Urinary bladder (tissue), 4 donors: ENCODE measurements at places on chromosomes 12 and 14. TPM values are rescaled to one million over a fixed set of nuclear protein-coding genes. Genes with fewer than 3 reads are reported as not detected.

- no peak for DNase-seq
Measured at GRCh38 chr14:104938436-104938835, 13.8 kb downstream of the PLD4 start.

DNA sequence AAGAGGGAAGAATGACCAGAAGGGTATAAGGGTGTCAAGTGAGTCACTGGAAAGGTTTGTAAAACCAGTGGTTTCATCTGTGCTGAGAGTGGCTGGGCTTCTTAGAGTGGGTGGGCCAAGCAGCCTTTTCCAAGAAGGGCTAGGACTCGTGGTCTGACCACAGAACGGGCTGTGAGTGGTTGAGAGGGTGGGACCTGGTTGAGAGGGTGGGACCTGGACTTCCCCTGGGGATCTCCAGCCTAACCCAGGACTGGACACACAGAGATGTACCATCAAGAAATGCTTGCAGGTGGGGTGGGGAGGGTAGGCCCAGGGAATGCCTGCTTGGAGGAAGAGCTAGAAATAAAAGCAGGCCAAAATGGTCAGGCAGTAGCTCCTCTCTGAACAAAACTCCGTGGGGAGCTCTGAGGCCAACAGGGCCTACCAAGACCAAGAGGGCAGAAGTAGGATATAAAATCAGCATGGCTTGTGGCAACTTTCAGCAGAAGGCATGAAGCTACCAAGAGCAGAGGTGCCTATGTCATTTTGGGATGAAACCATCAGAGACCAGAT, 140.5 kb downstream of the FOXN3 start:
- no peak for DNase-seq

DNA sequence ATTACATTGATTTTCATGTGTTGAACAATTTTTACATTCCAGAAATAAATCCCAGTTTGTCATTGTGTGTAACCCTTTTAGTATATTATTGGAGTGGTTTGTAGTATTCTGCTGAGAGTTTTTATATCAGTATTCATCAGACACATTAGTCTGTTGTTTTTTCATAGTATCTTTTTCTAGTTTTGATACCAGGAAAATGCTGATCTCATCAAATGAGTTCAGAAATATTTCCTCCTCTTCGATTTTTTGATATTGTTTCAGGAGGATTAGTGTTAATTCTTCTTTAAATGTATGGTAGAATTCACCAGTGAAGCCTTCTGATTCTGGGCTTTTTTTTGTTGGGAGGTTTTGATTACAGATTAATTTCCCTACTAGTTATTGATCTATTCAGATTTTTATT, 15.3 kb downstream of the CLEC6A start:
- no peak for DNase-seq

DNA sequence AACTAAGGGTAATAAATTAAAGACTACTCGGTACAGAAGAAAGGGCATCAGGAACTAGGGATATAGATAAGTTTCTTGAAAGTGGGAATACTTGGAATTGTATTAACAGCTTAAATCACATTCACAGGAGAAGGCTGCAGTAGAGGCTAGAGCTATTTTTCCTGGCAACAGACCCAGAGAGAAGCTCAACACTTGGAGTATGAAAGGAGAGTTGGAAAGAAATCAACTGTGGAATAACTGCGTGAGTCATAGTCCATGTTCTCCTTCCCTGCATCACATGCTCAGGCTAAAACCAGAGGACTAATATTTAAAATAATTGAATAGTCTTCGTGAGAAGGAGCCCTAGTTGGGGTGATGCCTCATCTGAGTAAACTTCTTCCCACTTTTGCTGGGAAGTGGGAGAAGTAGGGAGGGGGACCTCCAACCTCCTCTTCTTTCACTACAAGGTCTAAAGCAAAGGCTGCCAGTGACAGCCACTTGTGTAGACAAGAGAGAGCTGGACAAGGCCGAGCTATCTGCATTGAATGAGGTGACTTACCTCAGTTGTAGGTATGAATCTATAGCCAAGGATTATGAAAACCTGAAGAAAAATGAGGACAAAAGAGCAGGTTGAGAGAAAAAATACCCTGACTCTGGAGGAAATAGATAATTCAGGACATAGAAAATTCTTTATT, 32.7 kb downstream of the DYRK2 start:
- no peak for DNase-seq

The SYNDIG1L gene
- polyA plus RNA-seq: 0.19 TPM

DNA sequence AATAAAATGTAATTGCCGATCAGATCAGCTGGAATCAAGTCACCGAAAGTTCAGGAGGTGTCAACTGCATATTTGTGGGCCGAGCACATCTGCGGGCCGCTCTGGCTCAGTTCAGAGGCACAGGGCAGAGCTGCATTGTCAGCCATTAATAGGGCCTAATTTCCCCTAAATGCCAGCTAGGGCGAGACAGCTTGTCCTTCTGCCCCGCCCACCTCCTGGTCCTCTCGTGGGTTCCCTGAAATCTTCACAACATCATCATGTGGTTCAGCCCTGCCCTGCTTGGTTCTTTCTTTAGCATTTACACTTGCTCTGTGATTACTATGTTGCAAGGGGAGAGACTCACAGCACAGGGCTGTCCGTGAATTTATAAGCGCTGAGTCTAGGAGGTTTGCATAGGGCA, 148.9 kb downstream of the CHST11 start:
- no peak for DNase-seq

The MYBPC1 gene
- 0.10 TPM for polyA plus RNA-seq

DNA sequence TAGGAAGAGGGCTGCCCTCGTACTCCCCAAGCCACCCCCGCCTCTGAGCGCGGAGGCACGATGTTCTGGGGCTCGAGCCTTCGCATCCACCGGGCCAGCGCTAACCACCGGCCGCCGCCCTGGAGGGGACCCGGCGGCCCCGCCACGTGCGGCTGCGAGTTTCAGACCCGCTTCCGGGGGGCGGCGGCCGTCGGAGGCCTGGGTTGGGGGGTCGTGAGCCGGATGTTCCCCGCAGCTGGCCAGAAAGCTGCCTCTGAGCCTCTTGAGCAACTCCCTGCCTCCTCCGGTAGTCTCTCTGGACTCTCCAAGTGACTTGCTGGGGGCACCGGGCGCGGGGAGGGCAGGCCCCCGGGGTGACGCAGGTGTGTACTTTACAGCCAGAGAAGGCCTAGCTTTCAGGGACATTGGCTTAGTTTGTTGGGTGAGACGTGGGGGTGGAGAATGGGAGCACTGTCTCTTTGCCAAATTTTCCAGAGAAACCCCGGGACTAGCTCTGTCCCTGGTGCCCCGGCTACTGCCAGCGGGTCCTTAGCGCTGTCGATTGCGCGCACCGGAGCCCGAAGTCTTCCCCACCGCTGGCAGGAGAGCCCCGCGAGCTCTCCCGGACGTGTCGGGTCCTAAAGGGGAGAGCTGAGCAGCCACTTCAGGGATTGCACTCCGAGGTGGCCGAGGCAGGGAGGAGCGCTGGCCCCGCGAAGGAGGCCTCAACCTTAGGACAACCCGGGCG, 15.6 kb downstream of the OTX2 start:
- DNase-seq: no peak

DNA sequence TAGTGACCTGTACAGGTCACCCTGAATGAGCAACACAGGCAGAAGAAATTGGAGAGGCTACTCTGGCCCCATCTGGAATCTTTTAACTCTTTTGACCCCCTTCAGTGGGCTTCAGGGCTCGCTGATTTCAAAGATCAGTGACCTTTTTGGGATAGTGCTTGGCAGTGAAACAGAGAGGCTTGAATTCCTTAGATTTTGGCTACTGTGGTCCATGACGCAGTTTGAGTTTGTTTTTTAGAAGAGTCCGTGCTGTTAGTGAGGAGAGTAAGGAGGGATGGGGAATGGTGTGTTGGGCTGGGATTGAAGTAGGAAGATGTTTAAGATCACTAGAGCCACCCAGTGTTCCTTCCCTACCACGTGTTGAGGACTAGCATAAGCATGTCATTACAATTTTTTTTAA, 16.5 kb downstream of the TMEM30B start:
- no peak for DNase-seq

DNA sequence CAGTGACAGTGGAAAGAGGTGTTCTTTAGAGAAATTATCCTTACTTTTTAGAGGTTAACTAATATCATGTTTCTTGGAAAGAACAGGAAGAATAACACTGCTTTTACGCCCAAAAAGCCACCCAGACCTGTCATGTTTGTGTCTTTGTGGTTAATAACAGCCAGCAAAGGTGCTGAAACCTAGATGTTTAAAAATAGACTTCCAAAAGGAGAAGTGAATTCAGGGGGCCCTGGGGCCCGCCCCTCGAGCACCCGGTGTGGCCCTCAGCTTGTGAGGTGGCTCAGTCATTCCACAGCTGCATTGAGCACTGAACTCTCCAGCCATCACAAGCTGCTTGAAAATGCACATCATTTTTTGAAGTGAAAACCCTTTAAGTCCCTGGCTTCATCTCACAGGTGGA, 20.8 kb upstream of the AMN start:
- DNase-seq: no peak

- DNase-seq: no peak
Measured at GRCh38 chr12:80943338-80943737, 5.6 kb upstream of the LIN7A start.

The GPR135 gene
- polyA plus RNA-seq: 3.1 TPM

DNA sequence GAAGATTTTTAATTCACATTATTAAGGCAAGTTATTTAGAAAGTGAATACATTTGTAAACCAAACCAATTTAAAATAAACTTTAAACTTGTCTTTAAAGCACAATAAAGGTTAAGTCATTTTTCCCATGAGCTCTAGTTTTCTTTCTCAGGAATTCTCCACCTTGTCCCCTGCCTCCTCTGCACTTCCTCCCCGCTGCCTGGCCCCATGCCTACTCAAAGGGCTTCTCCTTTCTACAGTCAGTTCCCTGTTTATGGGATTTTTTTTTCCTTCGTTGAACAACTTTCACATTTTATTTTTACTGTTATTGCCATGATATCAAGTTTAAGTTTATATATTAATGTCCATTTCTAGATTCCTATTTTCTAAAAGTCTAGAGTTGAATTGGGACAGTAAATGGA, 223.0 kb downstream of the SLC25A21 start:
- DNase-seq: no peak

DNA sequence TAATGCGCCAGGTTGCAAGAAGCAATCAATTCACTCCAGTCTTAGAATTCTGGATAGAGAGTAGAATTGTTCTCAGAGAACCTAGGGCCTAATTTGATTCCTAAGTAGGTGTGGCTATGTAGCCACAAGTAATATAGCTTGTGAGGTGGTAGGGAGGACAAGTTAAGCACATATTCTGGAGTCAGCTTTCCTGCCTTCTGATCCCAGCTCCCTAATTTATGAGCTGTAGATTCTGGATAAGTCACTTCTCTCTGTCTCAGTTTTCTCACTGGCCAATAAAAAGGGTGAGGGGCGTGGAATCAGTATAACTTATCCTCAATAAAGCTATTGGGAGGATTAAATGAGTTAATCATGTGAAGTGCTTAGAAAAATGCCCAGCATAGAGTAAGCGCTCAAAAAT, 3.0 kb upstream of the SNW1 start:
- DNase-seq: no peak

The SPIC gene
- polyA plus RNA-seq: not detected

DNA sequence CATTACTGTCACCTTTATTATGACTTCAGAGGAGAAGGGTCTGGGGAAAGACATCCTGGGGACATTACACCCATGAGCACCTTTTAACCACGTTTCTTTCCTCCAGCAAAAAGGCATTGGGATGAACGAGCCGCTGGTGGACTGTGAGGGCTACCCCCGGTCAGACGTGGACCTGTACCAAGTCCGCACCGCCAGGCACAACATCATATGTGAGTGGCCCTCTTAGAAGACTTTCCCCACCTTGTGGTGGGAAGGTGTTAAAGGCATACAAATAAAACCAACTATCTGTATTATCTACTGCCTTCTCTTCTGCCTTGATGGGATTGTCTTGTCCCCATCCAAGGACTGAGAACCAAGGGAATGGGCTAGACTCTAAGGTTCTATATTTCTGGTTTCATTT, 6.0 kb downstream of the PSMD9 start:
- no peak for DNase-seq

The EID3 gene
- 2.2 TPM for polyA plus RNA-seq

The DLK1 gene
- 7.1 TPM for polyA plus RNA-seq

DNA sequence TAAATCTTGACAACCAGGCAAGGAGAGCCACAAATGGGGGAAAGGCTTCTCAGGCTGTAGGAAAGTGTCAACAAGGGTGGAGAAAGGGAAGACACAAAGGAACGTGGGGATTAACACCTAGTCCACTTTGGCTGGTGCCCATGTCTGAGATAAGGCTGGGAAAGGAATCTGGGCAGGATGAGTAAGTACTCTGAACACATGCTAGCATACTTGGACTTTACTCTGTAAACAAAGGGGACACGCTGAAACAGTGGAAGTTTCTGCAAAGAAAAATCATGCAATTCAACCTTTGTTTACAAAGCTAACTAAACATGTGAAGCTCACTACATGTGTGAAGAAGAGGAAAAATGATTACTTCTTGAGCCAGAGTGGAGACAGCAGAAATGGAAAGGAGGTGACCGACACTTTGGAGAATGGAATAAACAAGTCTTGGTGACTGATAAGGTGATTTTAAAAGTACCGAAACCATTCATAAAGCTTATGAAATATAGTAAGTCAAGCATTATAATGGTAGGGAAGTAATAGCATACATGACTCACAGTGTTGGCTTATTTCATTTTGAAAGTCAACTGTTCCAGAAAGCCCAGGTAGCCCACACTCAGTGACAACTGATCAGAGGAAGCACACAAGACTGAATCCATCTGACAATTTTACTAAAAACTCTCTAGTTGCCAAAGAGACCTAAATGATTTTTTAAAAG, 13.2 kb downstream of the CPNE8 start:
- no peak for DNase-seq

GRCh38 chr12:57340104-57340503, 89.1 kb upstream of the STAC3 start:
- DNase-seq: no peak

The SLC6A15 gene
- 0.22 TPM for polyA plus RNA-seq

- no peak for DNase-seq
Measured at GRCh38 chr14:99995700-99996356, 69.4 kb upstream of the EVL start.

DNA sequence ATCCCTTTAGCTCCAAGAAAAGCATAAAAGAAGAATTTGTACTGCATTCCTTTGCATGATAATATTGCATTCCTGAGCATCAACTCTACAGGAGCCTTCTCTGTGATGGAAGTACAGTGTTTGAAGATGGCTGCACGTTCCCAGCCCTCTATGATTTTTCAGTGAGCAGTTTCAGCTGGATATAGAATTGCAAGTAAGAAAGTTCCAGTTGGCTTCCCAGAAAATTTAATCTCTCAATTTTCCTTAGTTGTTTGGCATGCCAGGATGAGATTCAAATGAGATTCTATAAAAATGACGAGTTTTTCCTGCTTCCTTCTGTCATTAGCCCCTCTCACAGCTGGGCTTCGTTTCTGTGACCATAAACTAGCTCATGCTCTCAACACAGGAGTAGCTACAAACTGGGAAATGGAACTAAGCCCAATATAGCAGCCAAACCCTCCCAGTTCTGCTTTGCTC, 109.9 kb downstream of the TTC8 start:
- DNase-seq: no peak

The GYS2 gene
- polyA plus RNA-seq: 0.04 TPM
